NCI-H1436 (cell line): ENCODE measurements at places on chromosomes 2 and 18.

- no peak for DNase-seq
Observed at GRCh38 chr2:147808520-147808919, 36.3 kb upstream of the ACVR2A start.

DNA sequence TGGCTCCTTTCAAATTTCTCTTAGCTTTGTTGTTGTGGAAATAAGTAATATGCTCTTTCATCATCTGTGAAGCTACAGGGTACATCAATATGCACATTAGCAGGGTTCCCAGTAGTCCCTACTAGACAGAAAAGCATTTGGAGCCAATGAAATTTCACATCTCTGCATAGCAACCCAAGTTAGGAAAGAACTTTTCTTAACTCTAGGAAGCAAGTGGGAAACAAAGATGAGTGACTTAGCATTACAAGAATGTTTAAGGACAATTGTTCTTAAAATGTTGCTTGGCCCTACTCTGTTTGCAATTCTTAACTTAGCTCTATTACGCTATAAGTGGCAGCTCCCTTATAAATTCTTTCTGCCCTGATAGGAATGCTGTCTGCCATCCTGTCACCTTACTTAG is 39.6 kb downstream of the ZEB2 start:
- DNase-seq, result no peak

DNA sequence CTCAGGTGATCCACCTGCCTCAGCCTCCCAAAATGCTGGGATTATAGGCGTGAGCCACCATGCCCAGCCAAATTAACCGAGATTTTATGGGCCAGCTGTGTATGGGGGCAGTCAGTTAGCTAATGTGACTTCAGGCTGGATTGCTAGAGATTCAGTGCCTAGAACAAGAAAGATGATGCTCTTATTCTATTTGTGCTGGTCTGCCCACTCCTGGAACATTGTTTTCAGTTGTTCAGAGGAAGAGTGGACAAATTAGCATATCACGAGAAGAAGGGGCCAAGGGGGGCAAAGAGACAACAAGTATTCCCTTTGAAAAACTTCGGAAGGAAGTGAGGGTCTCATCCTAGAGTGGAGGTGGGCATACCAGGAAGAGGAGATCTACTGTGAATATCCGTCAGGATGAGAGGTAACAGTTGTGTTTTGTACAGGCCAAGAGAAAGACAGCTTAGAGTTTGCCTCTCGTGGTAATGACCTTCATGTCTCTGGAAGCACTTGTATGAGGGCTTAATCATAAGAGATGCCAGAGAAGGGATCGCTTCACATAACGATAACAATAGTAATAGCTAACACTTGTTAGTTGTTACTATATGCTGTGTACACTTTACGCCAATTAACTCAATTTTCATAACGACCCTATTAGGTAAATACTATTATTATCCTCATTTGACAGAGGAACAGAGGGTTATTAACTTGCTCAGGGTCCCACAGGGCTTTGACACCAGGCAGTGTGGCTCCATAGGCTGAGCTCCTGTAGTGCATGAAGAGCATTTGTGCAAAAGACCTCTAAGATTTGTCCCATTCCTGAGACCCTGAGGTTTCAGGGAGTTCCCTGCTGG is 138.3 kb downstream of the DDX1 start:
- peak; percentile 49 for DNase-seq

DNA sequence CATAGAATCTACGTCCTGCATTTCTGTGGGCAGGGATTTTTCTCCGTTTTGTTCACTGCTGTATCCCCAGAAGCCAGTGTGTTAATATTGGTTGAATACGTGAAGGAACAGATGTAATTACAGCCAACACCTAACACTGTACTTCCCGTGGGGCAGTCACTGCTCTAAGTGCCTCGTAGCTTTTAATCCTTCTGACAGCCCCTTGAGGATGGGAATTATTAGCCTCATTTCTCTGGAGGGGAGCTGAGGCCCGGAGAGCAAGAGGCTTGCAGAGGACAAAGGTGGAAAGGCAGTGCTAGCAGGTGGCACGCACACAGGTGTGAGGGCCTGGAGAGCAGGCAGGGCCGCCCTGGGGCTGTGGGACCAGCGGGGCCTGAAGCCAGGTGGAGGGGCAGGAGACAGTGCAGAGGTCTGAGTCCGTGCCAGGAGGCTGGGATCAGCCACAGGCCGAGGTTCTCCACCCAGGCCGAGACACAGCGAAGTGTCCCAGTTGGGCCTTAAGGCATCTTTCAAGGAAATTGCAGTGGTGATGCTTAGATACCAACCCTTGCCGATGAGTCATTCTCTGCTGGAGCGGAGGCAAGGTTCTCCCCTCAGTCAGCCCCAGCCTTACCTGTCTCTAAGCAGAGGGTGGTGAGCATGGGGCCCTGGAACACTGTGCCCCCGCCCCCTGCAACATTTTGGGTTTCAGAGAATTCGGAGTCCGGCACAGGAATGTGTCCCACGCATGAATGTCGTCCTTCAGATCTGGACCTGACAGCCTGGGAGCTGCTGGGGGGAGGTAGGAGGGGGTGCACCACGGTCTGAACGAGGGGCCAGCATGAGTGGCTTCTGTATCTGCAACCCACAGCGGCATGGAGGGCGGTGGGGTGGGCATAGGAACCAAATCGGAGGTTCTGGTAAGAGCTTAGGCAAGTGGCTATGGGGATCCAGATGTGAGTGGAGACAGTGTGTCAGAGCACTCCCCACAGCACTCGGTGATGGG is 122.6 kb downstream of the GBX2 start:
- peak; percentile 9 for DNase-seq

DNA sequence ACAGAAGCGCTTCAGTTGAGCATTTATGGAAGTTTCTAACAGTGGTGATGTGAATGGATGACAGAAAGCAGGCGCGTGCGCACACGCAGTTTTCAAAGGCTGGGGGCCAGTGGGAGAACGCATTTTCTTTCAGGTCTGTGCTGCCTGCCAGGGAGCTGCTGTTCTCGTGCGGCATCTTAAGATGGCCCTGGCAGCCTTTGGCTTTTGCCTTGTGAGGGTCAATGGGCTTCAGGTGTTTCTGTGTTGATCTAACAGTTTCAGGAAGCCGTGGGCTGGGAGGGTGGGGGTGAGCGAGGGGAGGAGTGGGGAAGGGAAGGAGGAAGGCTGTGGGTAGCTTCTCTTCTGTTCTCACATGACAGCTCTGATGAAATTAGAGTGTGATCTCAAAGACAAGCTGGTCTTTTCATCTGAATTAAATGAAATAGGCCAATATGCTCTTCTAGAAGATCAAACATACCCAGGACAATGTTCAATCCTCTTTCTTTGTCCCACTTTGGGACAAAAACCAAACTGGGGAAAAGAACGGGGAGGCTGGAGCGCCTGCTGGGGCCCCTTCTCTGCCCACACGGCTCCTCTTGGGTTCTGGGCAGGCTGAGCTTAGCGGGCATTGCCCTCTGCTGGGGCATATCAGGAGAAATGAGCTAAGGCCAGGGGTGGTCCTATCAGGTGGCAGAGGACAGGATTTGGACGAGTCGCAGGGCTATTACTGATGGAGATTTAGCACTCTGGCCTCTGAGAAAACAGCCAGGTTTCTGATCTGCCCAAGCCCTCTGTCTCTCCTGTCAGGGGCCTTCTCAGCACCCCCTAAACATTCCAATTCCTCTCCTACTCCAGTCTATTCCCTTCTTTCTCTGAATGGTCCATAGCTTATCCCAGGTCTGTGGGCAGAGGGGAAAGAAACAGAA is 126.2 kb upstream of the LGALSL start:
- peak; percentile 13 for DNase-seq

GRCh38 chr18:44748582-44748981 is 67.9 kb downstream of the SETBP1 start:
- no peak for DNase-seq

DNA sequence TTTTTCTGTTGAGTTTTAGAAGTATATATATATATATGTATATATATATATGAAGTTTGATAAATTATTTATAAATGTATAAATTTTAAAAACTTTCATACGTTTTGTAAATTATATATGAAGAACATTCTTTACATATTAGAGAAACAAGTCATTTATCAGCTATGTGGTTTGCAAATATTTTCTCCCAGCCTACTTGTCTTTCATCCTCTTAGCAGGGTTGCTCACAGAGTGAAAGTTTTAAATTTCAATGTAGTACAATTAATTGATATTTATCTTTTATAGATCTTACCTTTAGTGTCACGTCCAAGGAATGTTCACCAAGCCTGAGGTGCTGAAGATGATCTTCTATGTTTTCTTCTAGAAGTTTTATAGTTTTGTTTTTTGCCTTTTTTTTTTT is 78.3 kb upstream of the HS6ST1 start:
- DNase-seq, result no peak

DNA sequence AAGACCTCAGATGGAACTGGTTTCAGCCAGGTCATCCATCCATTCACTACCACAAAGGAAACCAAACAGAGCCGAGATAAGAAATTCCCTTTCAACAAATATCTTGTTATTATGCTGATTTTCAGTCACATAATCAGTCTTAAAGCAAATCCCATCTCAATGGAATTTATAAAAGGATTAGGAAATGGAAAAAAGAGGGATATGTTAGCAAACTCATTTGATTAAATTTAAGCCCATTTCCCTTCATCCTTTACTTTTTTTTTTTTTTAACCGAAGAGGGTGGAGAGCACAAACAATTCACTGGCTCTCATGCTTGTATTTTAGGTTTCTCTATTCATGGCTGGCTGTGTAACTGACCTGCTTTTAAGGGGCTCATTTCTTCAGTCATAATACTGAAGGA is 109.0 kb upstream of the GATA6 start:
- DNase-seq, result no peak

DNA sequence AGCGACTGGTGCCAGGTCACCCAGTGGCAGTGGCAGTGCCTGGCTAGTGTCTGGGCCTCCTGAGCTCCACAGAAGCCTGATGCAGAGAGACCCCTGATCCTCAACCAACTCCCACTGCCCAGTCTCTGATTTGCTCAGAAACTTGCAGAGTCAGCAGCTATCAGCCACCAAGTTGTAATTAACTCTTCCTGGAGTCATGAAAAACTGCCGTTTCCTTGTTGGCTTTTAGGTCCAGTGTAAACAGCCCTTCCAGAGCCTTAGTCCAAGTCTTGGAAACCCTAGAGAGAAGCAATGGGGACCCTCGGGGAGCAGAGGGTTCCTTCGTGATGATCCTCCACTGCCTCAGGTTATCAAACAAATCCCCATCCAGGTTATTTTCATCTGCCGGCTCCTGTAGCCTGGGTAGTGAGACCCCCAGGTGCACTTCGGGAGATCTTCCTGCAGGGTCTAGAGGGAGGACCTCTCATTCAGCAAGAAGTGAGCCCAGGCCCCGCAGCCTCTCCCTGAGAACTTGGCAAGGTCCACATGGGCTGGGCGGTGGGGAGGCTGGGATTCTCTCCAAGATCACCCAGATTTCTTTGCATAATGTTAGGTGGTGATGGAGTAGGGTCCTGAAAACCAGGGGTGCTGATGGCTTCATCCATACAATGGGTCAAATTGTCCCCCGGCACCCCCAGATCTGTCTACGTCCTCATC is 137.7 kb upstream of the HDAC4 start:
- no peak for DNase-seq

- no peak for DNase-seq
Observed at GRCh38 chr2:206481056-206481455, 37.7 kb downstream of the ADAM23 start.

- DNase-seq, result no peak
Observed at GRCh38 chr18:67410075-67411070, 106.1 kb downstream of the DSEL start.

GRCh38 chr2:37599688-37600525 is 71.5 kb downstream of the CDC42EP3 start:
- no peak for DNase-seq

- DNase-seq, result no peak
Observed at GRCh38 chr2:105556366-105556765, 157.5 kb upstream of the FHL2 start.

DNA sequence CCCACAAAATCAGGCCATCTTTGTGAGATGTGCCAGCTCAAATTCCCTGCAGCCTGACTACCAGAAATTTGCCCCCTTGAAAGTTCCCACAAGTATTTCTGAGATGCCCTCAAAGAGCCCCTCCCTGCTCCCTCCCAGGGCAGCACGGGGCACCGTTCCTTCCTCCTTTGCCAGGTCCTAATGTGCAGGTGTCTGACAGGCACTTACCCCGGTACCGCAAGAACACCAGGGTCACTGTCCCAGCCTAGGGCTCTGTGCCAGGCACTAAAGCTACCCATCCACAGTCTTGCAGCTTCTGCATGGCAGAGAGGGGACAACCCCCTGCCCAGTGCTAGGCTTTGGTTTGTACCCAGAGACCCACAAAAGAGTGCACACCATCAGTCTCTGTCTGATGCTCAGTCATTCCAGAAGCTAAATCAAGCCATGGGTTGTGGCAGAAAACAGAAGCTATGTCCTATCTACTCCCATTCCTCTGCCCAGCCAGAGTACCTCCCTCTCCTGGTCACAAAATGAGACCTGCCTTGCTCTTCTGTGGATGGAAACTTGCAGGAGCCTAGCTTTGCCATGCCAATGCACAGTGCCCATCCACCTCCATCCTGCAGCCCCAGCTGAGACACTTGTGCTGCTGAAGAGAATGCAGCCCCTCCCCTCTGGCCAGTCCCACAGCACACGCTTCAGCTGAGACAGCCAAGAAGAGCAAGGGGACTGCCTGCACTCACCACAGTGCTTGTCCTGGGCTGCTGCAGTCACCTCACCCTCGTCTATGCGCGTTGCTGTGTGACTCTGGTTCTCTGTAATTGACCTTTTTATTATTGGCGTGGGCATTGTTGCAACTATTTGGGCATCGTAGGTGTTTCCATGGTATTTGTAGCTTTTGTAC is 48.7 kb downstream of the INPP5D start:
- DNase-seq, result no peak
